Muscle of leg (tissue), 16 donors: ENCODE measurements at places on chromosomes 1 and 21. TPM values are rescaled to one million over a fixed set of nuclear protein-coding genes. Genes with fewer than 3 reads are reported as not detected.

DNA sequence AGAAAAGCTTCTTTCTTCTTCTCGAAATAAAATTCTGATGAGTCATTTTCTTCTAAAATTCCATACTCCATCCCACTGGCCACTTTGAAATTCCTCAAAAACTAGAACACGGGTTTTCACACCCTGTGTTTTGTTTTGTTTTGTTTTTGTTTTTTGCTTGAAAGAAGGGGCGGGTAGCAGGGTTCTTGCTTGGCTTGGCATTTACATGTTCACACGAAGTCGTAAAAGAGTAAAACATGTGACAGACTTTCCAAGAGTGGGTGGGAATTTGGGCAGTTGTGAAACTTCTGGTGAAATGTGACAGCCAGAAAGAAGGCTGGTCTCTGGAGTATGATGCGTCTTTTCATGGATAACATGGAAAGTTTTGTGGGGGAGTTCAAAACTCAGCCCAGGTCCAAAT is 47.1 kb upstream of the FMN2 start:
- no peaks in the 10 kb centered on the region for H3K36me3 ChIP-seq
- H3K27ac ChIP-seq, result no peak overlapping the region
- H3K4me1 ChIP-seq, result no peaks in the 10 kb centered on the region
- no peak for DNase-seq
- H3K4me3 ChIP-seq, result no peak overlapping the region
- no peaks in the 10 kb centered on the region for H3K27me3 ChIP-seq

- peaks cover 6% of the 10 kb centered on the region for H3K27me3 ChIP-seq
- DNase-seq, result no peak
- peaks cover 12% of the 10 kb centered on the region for H3K4me1 ChIP-seq
- H3K27ac ChIP-seq, result no peak overlapping the region
Observed at GRCh38 chr1:4805987-4806386, 151.6 kb downstream of the AJAP1 start.

Gene NBPF4
- total RNA-seq, result not detected

DNA sequence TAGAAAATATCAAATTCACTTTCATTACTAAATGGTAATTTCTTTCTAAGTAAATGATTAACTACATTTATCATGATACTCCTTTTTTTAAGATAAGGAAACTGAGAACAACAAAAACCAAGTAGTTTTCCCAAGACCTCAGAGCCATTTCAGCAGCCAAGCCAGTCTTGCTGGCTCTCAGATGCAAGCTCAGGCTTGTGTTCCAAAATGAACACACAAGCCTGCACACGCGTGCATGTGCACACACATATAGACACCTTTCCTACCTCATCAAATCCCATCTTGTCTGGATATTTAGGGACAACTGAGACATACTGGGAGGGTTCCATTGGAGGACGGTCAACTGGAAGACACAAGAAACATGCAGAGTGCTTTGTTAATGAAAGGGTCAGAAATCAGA is 83.0 kb downstream of the COLGALT2 start:
- H3K36me3 ChIP-seq, result no peaks in the 10 kb centered on the region
- no peak overlapping the region for H3K4me3 ChIP-seq
- H3K4me1 ChIP-seq, result peaks cover 5% of the 10 kb centered on the region
- H3K27me3 ChIP-seq, result no peaks in the 10 kb centered on the region

DNA sequence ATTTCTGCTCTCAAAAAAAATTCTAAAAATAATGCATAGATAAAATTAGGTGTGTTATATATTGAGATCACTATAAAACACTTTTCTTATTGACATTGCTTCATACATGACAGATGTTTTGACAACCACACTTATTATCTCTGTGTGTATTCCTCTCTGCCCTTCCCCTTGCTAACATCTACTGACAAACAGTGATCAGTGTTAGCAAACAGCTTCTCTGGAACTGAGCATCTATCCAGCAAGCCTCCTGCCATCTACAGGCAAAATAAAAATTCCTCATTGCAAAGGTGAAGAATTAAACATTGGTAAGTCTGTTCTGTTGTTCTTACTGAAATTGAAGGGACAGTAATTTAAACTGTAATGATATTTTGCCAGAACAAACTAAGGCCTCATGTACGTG is 2153.9 kb downstream of the NCAM2 start:
- H3K27ac ChIP-seq, result no peak overlapping the region
- H3K4me3 ChIP-seq, result no peak overlapping the region
- no peaks in the 10 kb centered on the region for H3K4me1 ChIP-seq
- no peaks in the 10 kb centered on the region for H3K36me3 ChIP-seq
- DNase-seq, result no peak

GRCh38 chr21:28439788-28440187 is 552.9 kb downstream of the LTN1 start:
- DNase-seq, result peak; percentile 88
- H3K4me1 ChIP-seq, result no peaks in the 10 kb centered on the region
- H3K27me3 ChIP-seq, result no peaks in the 10 kb centered on the region
- H3K4me3 ChIP-seq, result no peak overlapping the region

- H3K36me3 ChIP-seq, result no peaks in the 10 kb centered on the region
- DNase-seq, result peak; percentile 62
- no peak overlapping the region for H3K27ac ChIP-seq
- H3K4me1 ChIP-seq, result no peaks in the 10 kb centered on the region
Observed at GRCh38 chr1:115409094-115410015, 71.3 kb upstream of the NGF start.

GRCh38 chr1:26239936-26240335 is 5.9 kb downstream of the CEP85 start:
- no peak for DNase-seq
- H3K4me1 ChIP-seq, result no peaks in the 10 kb centered on the region
- peaks cover 13% of the 10 kb centered on the region for H3K36me3 ChIP-seq
- H3K27ac ChIP-seq, result no peak overlapping the region

DNA sequence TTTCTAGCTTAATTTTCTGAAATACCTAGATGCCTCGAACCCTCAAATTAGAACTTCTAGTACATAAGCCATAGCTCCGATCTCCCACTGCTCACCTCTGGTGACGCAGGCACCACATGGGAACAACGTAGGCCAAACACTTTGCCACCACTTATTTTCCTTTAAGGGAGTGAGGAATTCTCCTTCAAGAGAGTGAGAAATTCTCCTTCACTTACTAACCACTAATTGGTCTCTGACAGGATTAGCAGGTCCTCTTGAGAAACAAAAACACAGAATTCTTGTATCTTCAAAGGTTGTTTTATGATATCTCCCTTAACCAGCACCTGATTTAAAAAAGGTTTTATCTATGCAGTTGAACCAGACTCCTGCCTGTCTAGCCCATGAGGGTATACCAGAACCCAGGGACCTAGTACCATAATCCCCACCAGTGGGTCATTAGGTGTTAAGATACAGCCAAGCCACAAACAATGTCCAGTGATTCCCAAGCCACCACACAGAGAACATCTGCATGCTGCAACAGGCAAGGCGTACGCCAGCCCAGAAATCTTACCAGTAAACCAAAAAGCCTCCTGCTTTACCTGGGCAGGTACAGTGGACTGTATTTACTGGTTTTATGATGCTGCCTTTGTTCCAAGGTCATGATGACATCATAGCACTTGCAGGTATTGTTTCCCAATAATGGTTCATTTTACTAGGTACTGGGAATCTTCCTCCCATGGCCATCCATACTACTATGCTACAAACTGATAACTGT is 20.3 kb upstream of the CXADR start:
- no peaks in the 10 kb centered on the region for H3K27me3 ChIP-seq
- H3K36me3 ChIP-seq, result no peaks in the 10 kb centered on the region
- no peak overlapping the region for H3K4me3 ChIP-seq
- no peak for DNase-seq
- H3K27ac ChIP-seq, result no peak overlapping the region

- H3K4me1 ChIP-seq, result peaks cover 4% of the 10 kb centered on the region
- no peaks in the 10 kb centered on the region for H3K27me3 ChIP-seq
- no peak overlapping the region for H3K4me3 ChIP-seq
Observed at GRCh38 chr1:21244154-21244553, 46.1 kb downstream of the ECE1 start.

Gene OR14K1
- not detected for total RNA-seq

DNA sequence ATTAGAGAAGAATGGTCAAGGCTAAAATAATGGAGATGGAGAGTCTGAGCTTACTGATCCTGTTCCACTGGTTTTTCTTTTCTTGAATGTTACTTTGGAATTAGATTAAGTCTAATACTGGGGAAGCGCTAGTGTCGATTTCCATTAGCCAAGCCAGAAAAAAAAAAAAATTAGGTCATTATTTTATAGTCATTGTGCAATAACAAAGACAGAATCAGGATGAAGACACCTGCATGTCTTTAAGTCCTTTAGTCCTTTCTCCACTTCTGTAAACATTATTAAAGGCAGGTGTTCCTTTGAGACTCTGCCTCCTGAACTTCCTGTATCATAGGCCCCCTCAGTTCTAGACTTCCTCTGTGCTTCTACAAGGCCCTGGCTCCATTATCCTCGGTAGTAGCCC is 42.8 kb downstream of the MYSM1 start:
- H3K4me3 ChIP-seq, result no peak overlapping the region
- no peaks in the 10 kb centered on the region for H3K27me3 ChIP-seq
- no peak for DNase-seq
- H3K4me1 ChIP-seq, result no peaks in the 10 kb centered on the region
- H3K27ac ChIP-seq, result no peak overlapping the region

GRCh38 chr1:68291688-68292384 is 59.5 kb upstream of the WLS start:
- no peaks in the 10 kb centered on the region for H3K36me3 ChIP-seq
- H3K27ac ChIP-seq, result no peak overlapping the region
- H3K27me3 ChIP-seq, result no peaks in the 10 kb centered on the region

- H3K36me3 ChIP-seq, result no peaks in the 10 kb centered on the region
- H3K27me3 ChIP-seq, result no peaks in the 10 kb centered on the region
- H3K4me1 ChIP-seq, result peaks cover 11% of the 10 kb centered on the region
Observed at GRCh38 chr1:15402809-15403450, 6.8 kb upstream of the EFHD2 start.

Gene AXDND1
- total RNA-seq, result 0.13 TPM

- no peak overlapping the region for H3K4me3 ChIP-seq
- no peak overlapping the region for H3K27ac ChIP-seq
- DNase-seq, result no peak
- no peaks in the 10 kb centered on the region for H3K4me1 ChIP-seq
Observed at GRCh38 chr21:21740207-21740606, 742.0 kb downstream of the NCAM2 start.

- no peak for DNase-seq
- H3K4me3 ChIP-seq, result no peak overlapping the region
- no peak overlapping the region for H3K27ac ChIP-seq
- H3K4me1 ChIP-seq, result no peaks in the 10 kb centered on the region
- H3K36me3 ChIP-seq, result no peaks in the 10 kb centered on the region
- no peaks in the 10 kb centered on the region for H3K27me3 ChIP-seq
Observed at GRCh38 chr1:187411118-187411517, 582.4 kb downstream of the PLA2G4A start.

Gene CELA3B
- not detected for total RNA-seq

DNA sequence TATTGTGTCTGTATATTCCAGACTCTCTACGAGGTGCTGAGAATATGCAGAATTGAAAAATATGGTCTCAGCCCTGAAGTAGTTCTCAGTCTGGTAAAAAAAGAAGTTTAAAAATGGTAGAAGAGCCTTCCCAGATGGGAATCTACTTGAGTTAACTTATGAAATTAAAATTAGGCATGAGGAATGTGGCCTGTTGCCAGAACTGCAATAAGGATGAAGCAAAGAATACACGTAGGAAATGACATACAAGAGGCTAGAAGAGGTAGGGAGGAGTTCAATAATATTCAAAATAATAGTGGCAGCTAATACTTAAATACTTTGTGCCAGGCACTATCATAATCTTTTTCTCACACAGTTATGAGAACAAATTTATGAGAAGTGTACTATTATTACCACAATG is 6.3 kb downstream of the ASPM start:
- DNase-seq, result peak; percentile 50
- no peaks in the 10 kb centered on the region for H3K4me1 ChIP-seq
- H3K4me3 ChIP-seq, result no peak overlapping the region
- no peak overlapping the region for H3K27ac ChIP-seq
- no peaks in the 10 kb centered on the region for H3K27me3 ChIP-seq

- no peak for DNase-seq
- H3K36me3 ChIP-seq, result peaks cover 16% of the 10 kb centered on the region
- no peak overlapping the region for H3K27ac ChIP-seq
- no peaks in the 10 kb centered on the region for H3K27me3 ChIP-seq
- peaks cover 2% of the 10 kb centered on the region for H3K4me1 ChIP-seq
Observed at GRCh38 chr1:213008564-213008963, 7.1 kb downstream of the ANGEL2 start.

GRCh38 chr1:227758366-227758765 is 23.1 kb downstream of the SNAP47 start:
- H3K4me3 ChIP-seq, result no peak overlapping the region
- H3K4me1 ChIP-seq, result peaks cover 69% of the 10 kb centered on the region
- H3K27ac ChIP-seq, result no peak overlapping the region
- DNase-seq, result no peak
- peaks cover 40% of the 10 kb centered on the region for H3K36me3 ChIP-seq
- no peaks in the 10 kb centered on the region for H3K27me3 ChIP-seq

Gene LCA5L
- 0.84 TPM for total RNA-seq

DNA sequence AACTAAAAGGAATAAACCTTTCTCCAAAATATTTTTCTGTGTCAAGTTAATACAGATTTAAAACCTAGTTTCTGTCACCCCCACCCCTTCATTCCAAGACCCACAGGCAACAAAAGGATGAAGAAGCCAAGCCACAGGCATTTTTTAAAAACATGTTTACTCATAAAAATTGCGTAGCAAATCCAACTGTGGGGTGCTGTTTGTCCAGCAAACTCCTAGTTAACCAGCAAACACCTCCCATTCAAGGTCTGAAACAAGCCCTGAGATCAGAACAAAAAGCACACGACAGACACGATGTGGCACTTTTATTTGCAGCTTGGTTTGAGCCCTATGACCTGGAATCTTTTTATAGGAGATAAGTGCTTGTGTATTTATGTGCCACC is 149.9 kb upstream of the CAMK1G start:
- no peak overlapping the region for H3K4me3 ChIP-seq
- no peaks in the 10 kb centered on the region for H3K4me1 ChIP-seq
- no peaks in the 10 kb centered on the region for H3K36me3 ChIP-seq
- no peak overlapping the region for H3K27ac ChIP-seq

Gene KCTD3
- total RNA-seq, result 36.4 TPM

- no peak for DNase-seq
- H3K36me3 ChIP-seq, result peaks cover 3% of the 10 kb centered on the region
- H3K27ac ChIP-seq, result no peak overlapping the region
- H3K4me1 ChIP-seq, result peaks cover 7% of the 10 kb centered on the region
- H3K27me3 ChIP-seq, result no peaks in the 10 kb centered on the region
- H3K4me3 ChIP-seq, result no peak overlapping the region
Observed at GRCh38 chr1:165915932-165916348, 88.5 kb downstream of the UCK2 start.

GRCh38 chr1:37270639-37271038 is 203.7 kb upstream of the ZC3H12A start:
- H3K27ac ChIP-seq, result no peak overlapping the region
- H3K27me3 ChIP-seq, result no peaks in the 10 kb centered on the region
- no peaks in the 10 kb centered on the region for H3K4me1 ChIP-seq
- H3K36me3 ChIP-seq, result no peaks in the 10 kb centered on the region
- no peak for DNase-seq
- no peak overlapping the region for H3K4me3 ChIP-seq

DNA sequence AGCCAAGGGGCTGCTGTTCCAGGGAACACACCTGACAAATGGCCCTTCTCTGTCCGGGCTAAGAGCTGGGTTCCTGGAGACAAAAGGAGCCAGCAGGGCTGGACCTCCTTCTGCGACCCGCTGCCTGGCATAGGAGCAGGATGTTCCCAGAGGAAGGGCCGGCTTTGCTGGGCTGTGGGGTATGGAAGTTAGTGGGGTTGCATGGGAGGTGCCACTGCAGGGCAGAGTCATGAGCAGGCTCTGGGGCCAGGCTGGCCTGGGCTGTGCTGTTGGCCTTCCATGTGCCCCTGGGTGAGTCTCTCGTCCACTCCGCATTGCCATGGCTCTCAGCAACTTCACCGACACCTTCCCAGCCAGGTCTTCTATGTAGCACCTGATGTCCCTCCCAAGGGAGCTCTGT is 507.6 kb downstream of the PTPRU start:
- no peaks in the 10 kb centered on the region for H3K27me3 ChIP-seq
- H3K4me3 ChIP-seq, result no peak overlapping the region
- H3K4me1 ChIP-seq, result no peaks in the 10 kb centered on the region
- H3K27ac ChIP-seq, result no peak overlapping the region
- no peak for DNase-seq
- H3K36me3 ChIP-seq, result no peaks in the 10 kb centered on the region

Gene ECM1
- total RNA-seq, result 2.2 TPM
